ENCODE measurements at places on chromosomes 12 and 14.

DNA sequence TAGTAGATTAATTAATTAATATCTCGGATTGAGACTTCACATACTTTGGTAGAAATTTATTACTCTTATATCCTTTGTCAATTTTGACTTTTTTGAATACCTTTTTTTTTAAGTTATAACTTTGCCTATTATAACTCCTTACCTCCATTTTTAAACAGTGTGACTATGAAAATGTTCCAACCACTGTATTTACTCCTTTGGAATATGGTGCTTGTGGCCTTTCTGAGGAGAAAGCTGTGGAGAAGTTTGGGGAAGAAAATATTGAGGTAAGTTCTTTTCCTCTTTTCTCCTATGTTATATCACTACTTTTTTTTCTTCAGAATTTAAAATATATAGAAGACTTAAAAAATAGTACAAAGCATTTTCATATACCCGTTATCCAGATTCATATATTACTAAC, 27.8 kb downstream of the EID3 start:
- no peak for DNase-seq

DNA sequence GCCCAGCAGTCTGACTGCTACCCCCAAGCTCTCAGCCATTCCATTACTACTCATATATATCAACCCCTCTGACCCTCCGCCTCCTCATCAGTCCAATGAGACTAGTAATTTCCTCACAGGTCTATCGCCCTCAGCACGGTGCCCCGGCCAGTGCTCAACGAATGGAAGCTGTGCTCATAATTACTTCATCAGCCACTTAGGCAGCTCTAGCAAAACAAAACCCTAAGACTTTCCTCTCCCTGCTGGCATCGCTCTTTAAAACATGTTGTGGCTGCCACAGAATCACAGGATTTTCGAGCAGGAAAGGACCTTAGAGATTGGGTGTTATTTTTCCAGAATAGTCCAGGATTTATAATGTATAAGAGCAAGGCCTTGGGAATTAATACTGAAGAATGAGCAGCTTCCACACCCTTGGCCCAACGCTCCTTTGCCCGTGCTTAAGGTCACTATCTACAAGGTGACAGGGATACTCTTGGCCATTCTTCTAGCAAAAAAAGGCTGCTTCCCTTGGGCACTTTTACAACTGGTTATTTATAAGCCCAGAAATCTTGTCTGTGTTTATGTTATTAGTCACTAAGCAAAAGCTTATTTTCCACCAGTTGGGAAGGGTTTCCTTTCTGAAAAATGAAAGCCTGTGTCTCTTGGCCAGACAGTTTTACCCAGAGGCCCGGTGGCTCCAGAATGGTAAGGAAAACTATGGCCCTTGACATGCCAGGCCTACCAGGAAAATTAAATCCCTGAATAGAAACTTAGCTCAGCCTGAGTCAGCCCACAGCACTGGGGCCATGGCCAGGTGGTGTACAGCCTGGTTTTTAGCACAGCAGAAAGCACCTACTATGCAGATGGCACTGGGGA, 47.9 kb downstream of the NUAK1 start:
- DNase-seq = no peak

DNA sequence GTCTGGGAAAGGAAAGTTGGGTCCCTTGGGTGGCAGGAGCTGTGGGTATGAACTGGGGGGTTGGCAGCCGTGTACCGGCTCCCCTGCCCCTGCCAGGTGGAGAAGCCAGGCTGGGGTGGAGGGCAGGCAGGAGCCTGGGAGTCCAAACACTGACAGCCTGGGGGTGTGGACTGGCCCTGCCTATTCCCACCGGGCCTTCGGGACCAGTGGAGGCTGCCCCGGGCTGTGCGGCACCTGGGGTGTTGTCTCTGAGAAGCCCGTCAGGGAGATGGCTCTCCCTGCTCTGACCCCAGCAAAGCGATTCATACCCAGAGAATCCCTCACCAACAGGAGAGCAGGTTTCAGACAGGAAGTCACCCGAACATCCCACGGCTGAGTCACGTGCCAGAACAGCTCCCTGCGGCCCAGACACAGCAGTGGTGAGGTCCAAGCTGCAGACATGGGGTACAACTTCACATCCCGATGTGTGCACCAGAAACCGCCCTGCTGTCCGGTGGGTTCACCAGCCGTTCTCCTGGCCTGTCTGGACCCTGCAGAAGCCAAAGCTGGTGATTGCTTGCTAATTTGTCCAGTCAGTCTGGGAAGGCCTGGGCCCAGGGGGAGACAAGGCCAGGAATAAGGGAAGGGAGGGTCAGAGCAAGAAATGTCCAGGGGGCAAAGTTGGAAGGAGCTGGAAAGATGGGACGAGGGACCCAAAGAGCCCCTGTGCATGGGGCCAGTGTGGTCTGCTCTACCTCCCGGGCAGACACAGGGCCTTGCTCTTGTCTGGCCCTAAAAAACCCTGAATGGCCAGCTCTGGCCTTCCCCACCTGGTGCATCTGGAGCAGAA, 2.1 kb upstream of the GPR132 start:
- no peak for DNase-seq

GRCh38 chr12:98686603-98687002, 41.5 kb downstream of the APAF1 start:
- no peak for DNase-seq

DNA sequence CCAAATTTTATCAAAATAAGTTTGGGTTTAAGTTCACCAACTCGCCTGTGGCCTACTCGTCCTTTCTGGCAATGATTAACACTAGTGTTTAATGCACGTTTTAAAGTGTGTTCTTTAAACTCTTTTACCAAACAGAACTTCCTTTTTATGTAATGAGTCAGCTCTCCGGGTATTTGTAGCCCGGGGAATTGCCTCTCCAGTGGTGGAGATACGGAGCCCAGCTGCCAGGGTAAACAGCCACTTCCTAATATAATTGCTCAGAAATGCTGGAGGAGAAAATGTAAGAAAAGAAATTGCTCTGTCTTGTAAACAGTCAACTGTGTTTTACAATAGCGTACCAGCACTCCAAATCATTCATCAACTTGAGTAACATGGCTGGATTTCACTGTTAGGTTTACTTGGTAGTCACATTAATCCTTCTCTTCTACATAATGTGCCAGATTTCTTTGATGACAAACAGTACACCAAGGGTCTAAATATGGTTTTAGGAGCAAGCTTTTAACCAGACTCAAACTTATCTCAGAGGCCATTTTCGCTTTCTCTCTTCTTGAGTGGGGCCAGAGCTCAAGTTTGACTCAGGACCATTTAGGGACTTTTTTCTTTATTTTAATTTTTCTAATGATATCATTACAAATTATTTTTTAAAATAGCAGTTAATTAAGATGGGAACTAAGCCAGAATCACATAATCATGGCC, 101.2 kb upstream of the SLC38A2 start:
- DNase-seq = no peak

DNA sequence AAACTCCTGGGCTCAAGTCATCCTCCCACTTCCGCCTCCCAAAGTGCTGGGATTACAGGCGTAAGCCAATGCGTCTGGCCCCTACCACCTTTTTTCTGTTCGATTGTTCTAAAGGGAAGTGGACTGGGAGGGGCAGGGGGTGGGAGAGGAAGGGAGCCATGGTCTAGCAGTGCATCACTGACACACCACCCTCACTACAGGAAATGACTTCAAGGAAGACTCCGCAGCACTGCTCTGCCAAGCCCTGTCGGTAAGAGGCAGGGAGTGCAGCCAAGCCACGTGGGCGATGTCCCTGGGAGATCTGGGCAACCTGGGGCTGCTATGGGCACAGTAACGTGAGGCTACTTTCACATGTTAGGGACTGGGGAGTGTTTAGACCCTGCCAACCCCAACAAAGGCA, 18.0 kb downstream of the LRRC74A start:
- DNase-seq = peak; percentile 24

DNA sequence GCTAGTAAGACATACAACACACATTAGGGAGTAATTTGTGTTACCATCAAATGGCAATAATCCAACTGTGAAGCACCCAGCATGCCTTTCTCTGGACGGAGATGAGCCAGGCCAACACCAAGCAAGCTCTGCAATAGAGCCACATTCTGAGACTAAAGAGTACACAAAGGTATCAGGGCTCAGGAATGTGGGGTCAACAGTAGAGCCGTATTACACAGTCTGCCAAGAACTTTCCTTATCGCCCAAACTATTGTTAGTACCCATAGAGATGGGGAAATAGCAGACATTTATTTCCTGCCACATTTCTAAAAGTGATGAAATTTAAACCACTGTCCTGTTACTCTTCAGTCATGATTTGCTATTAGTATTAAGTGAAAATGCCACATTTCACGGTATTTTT, 113.7 kb downstream of the BMP4 start:
- DNase-seq = no peak

DNA sequence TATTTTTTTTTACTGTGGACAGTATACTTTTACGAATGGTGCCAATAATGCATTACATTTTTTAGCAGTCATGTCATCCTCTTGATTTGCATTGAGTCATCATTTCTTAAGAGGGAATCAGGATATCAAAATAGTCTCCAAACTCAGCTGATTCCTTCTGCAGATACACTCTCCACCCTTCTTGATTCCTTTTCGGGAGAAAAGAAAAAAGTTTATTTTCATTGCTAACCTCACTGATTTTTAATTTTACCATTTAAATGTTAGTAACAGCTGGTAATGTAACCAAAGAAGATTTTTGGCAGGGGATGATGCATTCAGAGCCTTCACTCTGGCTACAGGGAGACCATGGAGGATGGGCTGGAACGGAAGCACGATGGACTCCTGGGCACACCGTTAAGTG, 47.5 kb downstream of the MRPL42 start:
- no peak for DNase-seq

- DNase-seq = no peak
Observed at GRCh38 chr12:52291267-52291935, at the start of gene KRT81. KRT81 (minus strand) TSS chr12:52291534; CDS start chr12:52291465, 69 bp downstream.

GRCh38 chr12:43444940-43445564, 107.0 kb downstream of the ADAMTS20 start:
- DNase-seq = no peak

- DNase-seq = no peak
Observed at GRCh38 chr12:58346032-58346632, 404.8 kb downstream of the ATP23 start.

- no peak for DNase-seq
Observed at GRCh38 chr12:86741531-86741930, 485.3 kb upstream of the MGAT4C start.
